ENCODE measurements at places on chromosomes 11 and 22. TPM values are rescaled to one million over a fixed set of nuclear protein-coding genes. Genes with fewer than 3 reads are reported as not detected.

Gene NUP98
- total RNA-seq: 151 TPM

Gene SLC22A9
- total RNA-seq: not detected

Gene CRYBB1
- 1.1 TPM for total RNA-seq

Gene KCNJ1
- not detected for total RNA-seq

Gene PLCB3
- total RNA-seq: 44.4 TPM

Gene OR52H1
- total RNA-seq: 0.84 TPM

Gene TMA7B
- not detected for total RNA-seq

Gene SEC14L6
- 0.90 TPM for total RNA-seq

Gene TPBGL
- 1.5 TPM for total RNA-seq

Gene MIAT
- 0.66 TPM for total RNA-seq

Gene OR51B2
- total RNA-seq: not detected

Gene RIBC2
- total RNA-seq: not detected

Gene MDK
- total RNA-seq: 107 TPM

Gene ARAP1
- total RNA-seq: 149 TPM

Gene NTM
- total RNA-seq: 11.4 TPM

Gene BCO2
- total RNA-seq: 31.2 TPM

Gene C11orf16
- total RNA-seq: not detected

Gene OR2D3
- not detected for total RNA-seq

Gene SCUBE2
- 12.6 TPM for total RNA-seq

Gene OR52A1
- total RNA-seq: not detected

Gene ANKRD42
- 10.3 TPM for total RNA-seq

Gene GAL
- 3.3 TPM for total RNA-seq

Gene NOX4
- total RNA-seq: 53.6 TPM

Gene OR52E8
- not detected for total RNA-seq

Gene SLC22A8
- total RNA-seq: not detected

Gene MOGAT2
- total RNA-seq: not detected

Gene OR6A2
- total RNA-seq: not detected

Gene MTA2
- total RNA-seq: 79.5 TPM

Gene CCDC188
- 8.1 TPM for total RNA-seq

Gene RFPL3
- not detected for total RNA-seq

Gene NXF1
- total RNA-seq: 51.3 TPM

Gene SLC1A2
- 0.42 TPM for total RNA-seq

Gene NAA40
- 4.9 TPM for total RNA-seq

Gene SPTY2D1
- 19.2 TPM for total RNA-seq

Gene MMP1
- total RNA-seq: not detected

Gene OR1S1
- total RNA-seq: not detected

Gene TSSK2
- not detected for total RNA-seq

Gene NCAM1
- total RNA-seq: 121 TPM

Gene PKDREJ
- not detected for total RNA-seq

Gene NXPE4
- not detected for total RNA-seq

Gene PLEKHA7
- total RNA-seq: 41.6 TPM

Gene RIMBP3C
- 0.30 TPM for total RNA-seq

Gene P2RY6
- total RNA-seq: 0.90 TPM

Gene APOBEC3A
- total RNA-seq: not detected

Gene ARHGAP20
- total RNA-seq: 13.7 TPM

Gene OR5B21
- not detected for total RNA-seq

Gene MEI1
- total RNA-seq: 1.8 TPM

Gene OR5P2
- total RNA-seq: not detected

Gene OR52I2
- not detected for total RNA-seq

Gene LRRC4C
- total RNA-seq: 7.1 TPM

Gene TRIM64
- not detected for total RNA-seq

Gene EXPH5
- 5.4 TPM for total RNA-seq

Data from tibial nerve (tissue), 4 donors.